ENCODE measurements at places on chromosomes 7 and 10. TPM values are rescaled to one million over a fixed set of nuclear protein-coding genes. Genes with fewer than 3 reads are reported as not detected.

The TMEM184A gene
- total RNA-seq, result 43.8 TPM

The CC2D2B gene
- total RNA-seq, result not detected

The SUPV3L1 gene
- 46.6 TPM for total RNA-seq

The ODAD2 gene
- under 0.01 TPM for total RNA-seq

The TCERG1L gene
- total RNA-seq, result not detected

The GJD4 gene
- not detected for total RNA-seq

The HIBADH gene
- total RNA-seq, result 39.0 TPM

The HK1 gene
- total RNA-seq, result 170 TPM

DNA sequence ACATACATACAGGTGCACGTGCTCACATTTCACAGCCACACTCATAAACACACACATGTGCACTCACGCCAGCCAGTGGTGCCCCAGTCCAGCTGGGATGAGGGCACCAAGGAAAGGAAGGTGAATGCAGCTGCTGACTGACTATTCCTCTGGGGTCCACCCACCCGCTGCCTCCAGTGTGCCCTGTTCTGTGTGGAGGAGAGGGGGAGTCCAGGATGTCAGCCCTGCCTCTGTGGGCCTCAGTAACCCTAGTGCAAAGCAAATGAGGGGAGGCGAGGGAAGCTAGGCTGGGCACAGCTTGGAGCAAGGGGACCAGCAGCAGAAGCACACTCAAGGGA is 57.6 kb downstream of the YKT6 start:
- no peak for DNase-seq

DNA sequence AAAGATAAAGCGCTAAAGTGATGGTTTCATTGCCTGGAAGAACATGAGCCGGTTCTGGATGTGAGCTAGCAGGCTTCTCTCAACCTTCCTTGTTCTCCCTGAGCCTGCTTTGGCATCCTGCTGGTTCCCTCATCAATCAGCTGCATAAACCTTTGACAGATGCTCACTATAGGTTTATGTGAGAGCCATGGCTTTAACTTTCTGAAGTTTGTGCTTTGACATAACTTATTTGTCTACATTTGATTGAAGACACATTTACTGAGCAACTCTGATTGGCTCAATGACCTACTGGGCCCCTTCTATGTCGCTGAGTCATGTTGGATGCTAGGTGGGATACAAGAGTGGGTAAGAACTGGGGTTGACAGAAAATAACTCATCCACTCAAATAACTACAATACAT is 192.0 kb downstream of the ADAM12 start:
- no peak for DNase-seq

GRCh38 chr10:63257778-63258177 is 124.7 kb downstream of the NRBF2 start:
- DNase-seq, result no peak

DNA sequence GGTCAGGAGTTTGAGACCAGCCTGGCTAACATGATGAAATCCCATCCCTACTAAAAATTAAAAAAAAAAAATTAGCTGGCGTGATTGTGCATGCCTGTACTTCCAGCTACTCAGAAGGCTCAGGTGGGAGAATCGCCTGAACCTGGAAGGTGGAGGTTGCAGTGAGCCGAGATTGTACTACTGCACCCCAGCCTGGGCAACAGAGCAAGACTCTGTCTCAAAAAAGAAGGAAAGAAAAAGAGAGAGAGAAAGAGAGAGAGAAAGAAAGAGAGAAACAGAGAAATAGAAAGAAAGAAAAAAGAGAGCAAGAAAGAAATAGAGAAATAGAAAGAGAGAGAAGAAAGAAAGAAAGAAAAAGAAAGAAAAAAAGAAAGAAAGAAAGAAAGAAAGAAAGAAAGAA is 292.8 kb upstream of the KLF6 start:
- DNase-seq, result no peak

DNA sequence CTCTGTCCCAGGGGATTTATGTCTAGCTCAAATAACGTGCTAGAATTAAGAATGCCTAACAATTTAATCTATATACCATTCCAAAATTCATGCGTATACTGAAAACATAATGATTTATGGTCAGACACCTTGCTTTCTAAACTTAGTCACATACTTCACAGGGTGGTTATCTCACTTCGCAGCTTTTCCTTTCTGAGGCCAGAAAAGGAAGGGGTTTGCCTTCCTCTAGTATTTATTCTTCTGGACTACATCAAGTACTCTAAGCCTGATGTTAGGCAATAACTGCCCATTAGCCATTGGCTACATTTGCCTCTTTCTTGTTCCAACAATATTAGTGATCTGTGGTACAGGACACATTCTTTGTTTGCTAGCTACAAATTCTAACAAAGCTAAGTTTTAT is 72.6 kb upstream of the FHIP2A start:
- DNase-seq, result no peak

- peak; percentile 88 for DNase-seq
Measured at GRCh38 chr10:89633484-89633883, 11.6 kb downstream of the PANK1 start.

DNA sequence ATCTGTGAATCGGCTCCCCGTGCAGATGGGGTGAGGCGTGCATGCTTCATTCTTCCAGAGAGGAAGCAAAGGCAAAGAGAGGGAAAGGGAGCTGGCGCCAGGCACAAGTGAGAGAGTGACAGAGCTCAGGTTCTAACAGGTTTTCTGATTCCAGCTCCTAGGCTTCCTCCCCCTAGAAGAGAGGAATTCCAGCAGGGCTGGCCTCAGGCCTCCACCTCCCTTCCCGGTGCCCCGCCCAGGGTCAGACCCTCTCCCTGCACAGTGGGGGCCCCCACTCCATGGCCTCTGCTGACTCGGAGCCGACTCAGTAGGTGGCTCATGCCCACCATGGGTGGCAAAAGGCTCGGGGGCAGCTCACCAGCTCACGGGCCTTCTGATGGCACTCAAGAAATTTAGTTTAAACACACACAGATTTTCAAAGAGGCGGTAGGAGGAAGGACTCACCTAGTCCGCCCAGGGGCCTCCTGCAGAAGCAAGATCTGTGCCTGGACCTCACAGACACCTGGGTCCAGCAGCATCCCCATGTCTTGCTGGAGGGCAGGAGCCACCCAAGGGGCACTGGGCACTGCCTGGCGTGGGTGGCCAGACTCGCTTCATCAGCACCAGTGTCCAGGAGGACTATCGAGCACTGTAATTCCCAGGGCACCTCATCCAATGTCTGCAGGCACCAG is 183.5 kb downstream of the MAD1L1 start:
- peak; percentile 5 for DNase-seq

DNA sequence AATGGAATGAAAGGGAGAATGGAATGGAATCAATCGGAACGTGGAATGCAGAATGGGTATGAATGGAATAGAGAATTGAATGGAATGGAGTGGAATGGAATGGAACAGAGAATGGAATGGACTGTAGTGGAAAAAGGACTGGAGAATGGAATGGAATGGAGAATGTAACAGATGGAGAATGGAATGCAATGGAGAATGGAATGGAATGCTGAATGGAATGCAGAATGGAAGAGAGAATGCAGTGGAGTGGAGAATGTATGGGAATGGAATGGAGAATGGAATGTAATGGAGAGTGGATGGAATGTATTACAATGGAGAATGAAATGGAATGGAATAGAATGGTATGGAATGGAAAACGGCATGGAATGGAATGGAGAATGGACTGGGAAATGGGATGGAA is 96.9 kb downstream of the NSUN6 start:
- DNase-seq, result no peak

DNA sequence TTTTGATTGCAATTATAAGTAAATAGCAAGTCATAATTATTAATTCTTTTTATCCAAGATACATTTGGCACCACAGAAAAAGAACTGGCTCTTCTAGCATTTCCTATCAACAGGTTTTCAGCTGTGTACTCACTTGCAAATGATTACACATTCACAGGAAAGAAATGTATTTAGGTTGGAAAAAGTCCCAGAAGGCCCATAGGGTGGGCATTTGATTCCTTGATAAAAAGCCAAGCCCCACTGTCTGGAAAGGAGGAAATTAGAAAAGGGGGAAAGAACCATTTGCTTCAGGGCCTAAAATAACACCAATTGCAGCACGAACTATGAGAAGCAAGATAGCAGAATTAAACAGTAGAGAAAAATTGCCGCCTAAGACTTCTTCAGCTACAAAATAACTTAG is 80.8 kb upstream of the COL1A2 start:
- DNase-seq, result no peak

GRCh38 chr7:155358948-155359712 is 61.5 kb downstream of the INSIG1 start:
- DNase-seq, result no peak

DNA sequence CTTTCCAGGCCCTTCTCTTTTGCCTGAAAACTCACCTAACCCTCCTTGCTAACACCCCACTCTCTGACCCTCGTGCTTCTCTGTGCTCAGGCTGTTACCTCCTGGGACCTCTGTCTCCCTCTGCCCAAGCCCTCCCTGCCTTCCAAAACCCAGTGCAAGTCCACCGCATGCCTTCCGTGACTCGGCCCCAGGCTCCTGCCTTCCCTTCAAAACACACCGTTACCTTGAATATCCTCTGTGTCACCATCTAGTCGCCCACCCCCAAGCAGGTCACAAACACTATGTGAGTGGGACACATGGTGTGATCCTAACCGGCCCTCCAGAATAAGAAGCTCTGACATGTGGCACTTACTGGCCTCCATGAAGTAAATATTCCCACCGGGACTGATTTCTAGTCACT is 176.7 kb downstream of the GRID1 start:
- DNase-seq, result no peak

GRCh38 chr7:87173471-87173870 is 21.2 kb downstream of the DMTF1 start:
- no peak for DNase-seq

- DNase-seq, result peak; percentile 37
Measured at GRCh38 chr10:7260412-7260900, 150.4 kb downstream of the SFMBT2 start.

DNA sequence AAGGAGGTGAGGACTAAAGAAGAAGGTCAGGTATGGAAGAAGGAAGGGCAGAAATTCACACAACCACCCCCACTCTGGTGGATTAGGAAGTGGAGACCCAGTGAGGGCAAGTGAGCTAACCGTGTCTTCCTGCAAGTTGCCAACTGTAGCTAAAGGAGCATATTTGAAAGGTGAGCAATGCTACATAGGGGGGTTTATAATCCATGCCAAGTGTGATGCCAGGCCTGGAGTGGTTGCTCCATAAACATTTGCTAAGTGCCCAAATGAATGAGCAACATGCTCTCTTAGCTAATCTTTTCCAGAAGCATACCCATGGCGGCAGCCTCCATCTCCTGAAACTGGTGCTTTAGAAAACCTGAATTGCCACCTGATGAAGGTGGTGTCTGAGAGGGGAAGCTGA is 121.6 kb downstream of the LRRC18 start:
- DNase-seq, result no peak

DNA sequence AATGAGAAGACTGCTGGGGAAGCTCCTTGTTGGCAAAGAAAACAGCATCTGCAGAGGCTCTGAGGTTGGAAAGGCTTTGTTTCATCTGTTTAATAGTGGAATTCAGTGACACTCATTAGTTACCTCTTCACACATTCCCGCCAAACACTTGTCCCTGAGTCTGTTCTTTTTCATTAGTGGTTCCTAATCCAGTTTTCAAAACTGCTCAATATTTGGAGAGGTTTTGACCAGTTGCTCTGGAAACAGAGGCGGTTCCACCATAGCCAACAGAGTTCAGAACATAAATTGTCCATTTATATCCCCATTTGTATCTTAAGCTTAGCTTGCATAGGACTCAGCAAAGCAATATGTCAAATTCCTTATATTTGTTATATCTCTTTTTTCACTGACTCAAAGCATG is 754.6 kb downstream of the AUTS2 start:
- no peak for DNase-seq

Measured in bronchial epithelial cell (primary cell).